Mucosa of descending colon (tissue), 3 donors: ENCODE measurements at places on chromosomes 11 and 22.

- no peak for DNase-seq
Measured at GRCh38 chr11:131056036-131056435, 139.8 kb upstream of the SNX19 start.

GRCh38 chr11:122883646-122883979 lies 1.1 kb downstream of the JHY start:
- DNase-seq: no peak

DNA sequence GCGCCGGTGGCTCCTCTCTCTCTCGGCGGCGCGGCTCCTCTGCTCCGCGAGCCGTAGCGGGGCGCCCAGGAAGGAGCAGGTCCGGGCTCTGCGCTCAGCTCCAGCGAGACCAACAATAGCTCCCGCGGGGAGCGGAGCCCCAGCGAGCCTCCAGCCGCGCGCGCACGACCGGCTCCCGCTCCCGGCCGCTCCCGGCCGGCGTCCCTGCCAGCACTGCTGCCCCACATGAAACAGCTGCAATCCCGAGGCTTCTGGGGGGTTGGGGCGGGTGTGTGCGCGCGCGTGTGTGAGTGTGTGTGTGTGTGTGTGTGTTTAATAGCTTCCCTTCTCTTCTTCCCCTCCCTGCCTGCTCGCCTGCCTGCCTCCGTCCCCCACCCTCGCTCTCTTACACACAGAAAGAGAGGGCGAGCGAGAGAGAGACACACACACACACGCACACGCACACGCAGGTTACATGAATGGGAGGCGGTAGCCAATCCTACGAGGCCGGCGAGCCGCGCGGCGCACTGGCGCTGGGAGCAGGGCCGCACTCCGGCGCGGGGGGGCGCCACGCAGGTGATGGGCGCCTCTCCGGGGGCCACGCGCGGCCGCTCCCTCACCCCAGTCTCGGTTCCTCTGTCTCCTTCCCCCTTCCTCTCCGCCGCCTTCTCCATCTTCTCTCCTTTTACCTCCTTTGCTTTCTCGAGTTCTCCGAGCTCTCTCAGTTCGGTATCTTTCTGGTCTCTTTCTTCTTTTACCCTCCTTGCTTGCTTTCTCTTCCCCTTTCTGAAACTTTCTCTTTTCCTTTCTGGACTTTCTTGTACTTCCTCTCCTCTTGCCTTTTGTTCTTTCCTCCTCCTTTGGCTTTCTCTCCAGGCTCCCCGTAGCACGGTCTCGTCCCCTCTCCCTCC lies at the start of gene TENM4:
TENM4 (minus strand) TSS at position 460 of the 890 bp plus-strand sequence. CDS start 371,086 bp downstream, outside the sequence.
- peak; percentile 41 for DNase-seq

DNA sequence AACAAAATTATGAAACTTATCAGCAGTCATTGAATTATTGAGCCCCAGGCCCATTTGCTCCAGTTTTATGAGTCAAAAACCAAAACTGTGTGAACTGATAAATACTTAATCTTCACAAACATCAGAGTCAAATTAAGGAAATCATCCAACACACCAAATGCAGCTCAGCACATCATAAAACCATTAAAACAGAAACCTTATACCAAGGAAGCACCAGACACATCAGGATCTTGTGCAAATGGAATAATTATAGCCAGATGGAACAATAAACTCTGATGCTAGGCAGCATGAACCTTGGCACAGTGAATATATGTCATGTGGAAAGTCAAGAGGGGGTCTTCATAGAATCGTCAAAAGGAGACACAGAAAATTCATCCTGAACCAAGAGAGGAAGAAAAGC lies 410.7 kb upstream of the API5 start:
- no peak for DNase-seq

DNA sequence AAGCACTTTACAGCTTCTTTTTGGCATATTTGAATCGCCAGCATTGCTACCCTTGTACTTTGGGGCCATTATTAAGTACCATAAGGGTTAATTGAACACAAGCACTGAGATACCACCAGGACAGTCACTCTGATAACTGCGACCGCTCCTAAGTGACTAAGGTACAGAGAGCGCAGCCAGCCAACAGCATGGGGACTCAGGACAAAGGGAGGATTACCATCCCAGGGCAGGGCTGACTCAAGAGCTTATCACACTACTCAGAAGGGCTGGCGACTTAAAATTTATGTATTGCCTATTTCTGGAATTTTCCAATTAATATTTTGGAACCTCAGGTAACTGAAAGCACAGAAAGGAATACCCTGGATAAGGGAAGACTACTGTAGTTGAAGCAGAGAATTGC lies 479 bp downstream of the ZNF280A start:
- DNase-seq: no peak
